ENCODE measurements at places on chromosomes 1 and 21.

- DNase-seq = no peak
Measured at GRCh38 chr21:25857308-25858074, 122.7 kb downstream of the GABPA start.

DNA sequence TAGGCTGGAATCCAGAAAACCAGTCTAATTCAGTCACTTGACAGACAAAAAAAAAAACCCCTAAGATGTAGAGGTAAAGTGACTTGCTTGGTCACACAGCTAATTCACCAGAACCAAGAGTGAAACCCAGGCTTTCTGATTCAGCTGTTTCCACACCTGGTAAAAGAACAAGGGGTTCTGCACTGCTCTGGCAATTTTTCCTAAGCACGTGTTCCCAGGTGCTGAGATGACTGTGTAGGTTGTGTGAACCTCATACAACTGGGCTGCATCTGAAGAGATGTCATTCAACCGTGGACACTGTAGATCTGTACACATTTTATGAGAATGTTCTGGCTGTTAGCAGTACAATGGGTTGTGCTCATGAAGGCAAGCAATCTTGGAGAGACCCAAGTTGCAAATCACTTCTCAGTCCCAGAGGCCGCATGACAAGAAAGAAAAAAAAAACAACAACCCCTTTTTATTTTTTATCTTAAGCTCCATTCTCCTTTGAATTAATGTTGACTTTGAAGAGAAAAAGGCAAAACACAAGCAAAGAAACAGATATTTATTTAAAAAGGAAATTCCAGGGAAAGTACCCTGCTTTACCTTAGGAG lies 95.4 kb downstream of the INTS7 start:
- no peak for DNase-seq

DNA sequence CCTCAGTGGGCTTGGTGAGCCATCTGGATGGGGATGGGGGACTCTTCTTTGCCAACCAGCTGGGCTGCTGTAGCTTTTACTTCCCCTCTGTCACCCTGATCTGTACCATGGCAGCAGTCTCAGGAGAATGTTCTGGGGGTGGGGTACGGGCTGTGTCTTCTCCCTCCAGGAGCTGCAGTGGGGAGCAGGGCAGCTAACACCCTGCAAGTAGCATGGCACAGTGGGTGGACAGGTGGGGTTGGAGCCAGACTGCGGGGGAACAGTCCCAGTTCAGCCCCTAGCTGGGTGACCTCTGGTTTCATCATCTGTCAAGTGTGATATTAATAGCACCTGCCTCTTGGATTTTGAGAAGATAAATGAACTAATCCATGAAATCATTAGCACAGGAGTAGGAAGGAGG lies 3.1 kb downstream of the NFASC start:
- DNase-seq = no peak

GRCh38 chr1:63779338-63780211 lies 5.8 kb downstream of the ROR1 start:
- no peak for DNase-seq

- DNase-seq = no peak
Measured at GRCh38 chr21:39625211-39625895, 12.6 kb downstream of the B3GALT5 start.

- no peak for DNase-seq
Measured at GRCh38 chr1:186806477-186806876, 22.3 kb upstream of the PLA2G4A start.

GRCh38 chr1:207344221-207344620 lies 22.7 kb downstream of the CD55 start:
- no peak for DNase-seq

DNA sequence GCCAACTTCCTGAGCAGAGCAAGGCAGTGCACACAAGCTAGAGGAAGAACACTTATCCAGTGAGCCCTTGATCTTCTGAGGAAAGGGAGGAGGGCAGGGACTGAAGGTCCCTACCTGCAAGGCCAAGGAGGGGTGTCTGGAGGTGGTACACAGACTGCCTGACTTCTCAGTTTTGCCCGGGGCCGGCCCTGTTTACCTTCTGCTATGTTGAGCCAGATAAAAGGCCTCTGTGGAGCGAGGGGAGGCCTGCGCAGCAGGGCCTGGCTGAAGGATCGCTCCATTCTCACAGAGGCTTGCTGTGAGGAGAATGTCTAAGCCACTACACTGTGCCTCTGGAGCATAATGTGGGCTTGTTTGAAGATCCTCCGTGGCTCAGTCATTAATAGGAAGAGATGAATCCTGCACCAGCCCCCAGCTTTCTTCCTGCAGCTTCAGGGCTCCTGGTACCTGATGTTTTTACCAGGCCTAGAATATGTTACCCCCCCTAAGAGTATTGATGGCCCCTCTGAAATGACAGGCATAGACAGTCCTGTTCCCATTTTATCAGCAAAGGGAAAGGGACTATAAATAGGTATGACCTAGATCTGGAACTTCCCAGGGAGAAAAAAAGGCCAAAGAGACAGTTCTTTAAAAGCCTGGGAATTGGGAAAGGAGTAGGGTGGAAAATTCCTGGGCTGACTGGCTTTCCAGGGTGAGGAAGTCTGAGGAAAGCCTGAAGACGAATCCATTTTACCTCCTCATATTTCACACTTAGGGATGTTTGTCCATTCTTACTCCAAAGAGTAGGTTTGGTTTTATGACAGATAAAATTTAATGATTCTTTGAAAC lies 4.7 kb downstream of the POGK start:
- no peak for DNase-seq

- no peak for DNase-seq
Measured at GRCh38 chr1:210294999-210295745, 33.5 kb upstream of the HHAT start.

DNA sequence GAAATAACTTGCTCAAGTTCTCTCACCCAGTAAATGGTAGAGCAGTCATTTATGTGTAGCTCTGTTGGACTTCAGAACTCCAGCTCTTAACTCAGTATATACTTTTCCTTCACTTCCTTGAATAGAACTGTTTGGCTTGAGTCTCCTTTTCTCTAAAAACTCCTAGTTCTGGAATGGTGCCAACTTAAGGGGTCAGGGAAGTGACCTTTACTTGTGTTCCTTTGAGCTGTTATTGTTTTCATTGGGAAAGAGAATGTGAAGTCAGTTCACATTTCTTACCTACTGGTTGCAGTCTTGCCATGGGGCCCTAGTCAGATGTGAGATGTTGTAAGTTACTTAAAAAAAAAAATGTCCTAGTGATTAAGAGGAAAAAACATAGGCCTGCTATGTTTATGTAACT lies 77.0 kb upstream of the MACF1 start:
- DNase-seq = peak; percentile 65

DNA sequence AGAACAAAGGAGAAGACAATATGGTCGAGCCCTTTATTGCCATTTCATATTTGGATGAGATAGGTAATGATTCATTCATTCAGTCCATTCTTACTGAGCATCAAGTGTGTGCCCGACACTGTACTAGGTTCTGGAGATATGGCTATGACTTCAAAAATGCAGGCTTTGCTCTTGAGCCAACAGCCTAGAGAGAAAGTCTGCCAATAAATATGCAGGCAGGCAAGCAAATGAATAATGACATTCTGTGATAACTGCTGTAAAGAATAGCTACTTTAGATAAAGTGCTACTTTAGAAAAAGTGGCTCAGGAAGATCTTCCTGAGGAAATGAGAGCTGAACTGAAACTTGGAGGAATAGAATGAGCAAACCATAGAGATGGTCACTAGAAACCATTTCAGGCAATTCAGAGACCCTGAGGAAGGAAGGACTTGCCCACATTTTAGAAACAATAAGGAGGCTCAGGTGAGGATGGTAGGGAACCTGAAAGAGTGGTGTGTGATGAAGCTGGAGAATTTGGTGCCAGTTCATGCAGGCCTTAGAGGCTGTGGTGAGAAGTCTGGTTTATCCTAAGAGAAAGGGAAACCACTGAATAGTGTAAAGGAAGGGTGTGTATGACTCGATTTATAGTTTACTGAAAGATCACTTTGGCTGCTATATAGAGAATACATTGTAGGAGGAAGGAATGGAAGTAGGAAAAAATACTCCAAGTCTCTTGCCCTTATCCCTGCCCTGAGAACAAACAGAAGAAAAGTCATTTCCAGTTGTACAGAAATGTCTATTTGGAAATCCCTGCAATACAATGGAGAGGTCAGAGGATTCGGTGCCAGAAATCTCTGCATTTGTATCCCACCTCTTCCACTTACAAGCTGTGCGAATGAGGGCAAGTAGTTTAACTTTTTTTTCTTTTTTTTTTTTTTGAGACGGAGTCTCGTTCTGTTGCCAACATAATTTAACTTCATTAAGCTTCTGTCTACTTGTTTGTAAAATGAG lies 167.9 kb downstream of the VPS13D start:
- DNase-seq = no peak

DNA sequence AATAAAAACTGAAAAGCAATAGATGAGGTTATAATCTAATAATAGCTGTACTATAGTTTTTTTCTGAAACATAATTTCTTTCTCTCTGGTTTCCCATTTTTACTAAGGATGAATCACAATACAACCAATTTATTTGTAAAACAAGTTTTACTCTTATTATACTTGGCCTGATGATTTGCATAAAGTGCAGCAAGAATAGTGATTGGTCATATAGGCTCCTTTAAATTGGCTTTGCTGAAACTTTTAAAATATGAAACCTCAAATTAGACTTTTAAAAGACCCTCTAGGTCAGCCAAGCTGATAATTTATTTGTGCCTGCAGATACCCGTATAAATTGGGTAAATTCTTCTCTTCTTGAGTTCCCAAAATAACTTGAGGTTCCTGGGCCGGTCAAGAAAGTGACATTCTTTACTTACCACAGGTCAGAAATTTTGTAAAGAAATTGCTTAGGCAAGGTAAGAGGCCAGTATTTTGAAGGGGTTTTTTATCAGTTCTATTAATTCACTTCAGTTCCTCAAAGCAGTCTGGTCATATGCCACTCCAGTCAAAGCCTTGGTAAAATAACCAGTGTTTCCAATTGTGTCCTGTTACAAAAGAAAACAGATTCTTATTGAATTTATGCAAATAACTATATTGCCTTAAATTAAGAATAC lies 76.1 kb downstream of the C21orf91 start:
- DNase-seq = no peak

- no peak for DNase-seq
Measured at GRCh38 chr1:235423214-235423652, 56.0 kb downstream of the TBCE start.

GRCh38 chr21:38726482-38726881 lies 79.2 kb upstream of the ETS2 start:
- no peak for DNase-seq

DNA sequence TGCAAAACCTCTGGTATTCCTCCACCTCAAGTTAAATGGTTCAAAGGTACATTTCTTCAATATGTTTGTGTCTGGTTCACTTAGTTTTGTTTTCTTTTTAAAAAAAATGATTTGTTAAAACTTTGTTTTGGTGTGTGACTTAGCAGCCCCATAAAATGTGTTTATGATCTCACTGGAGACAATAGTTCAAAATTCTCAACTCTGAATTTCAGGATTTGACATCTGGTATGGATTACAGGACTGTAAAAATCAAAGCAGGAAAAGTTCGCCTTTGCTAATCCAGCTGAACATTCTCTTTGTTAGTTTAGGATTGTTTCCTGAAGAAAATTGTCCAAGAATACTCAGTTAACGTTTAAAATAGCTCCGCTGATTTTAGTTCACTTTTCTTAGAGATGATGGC lies 231.7 kb downstream of the HMCN1 start:
- no peak for DNase-seq

DNA sequence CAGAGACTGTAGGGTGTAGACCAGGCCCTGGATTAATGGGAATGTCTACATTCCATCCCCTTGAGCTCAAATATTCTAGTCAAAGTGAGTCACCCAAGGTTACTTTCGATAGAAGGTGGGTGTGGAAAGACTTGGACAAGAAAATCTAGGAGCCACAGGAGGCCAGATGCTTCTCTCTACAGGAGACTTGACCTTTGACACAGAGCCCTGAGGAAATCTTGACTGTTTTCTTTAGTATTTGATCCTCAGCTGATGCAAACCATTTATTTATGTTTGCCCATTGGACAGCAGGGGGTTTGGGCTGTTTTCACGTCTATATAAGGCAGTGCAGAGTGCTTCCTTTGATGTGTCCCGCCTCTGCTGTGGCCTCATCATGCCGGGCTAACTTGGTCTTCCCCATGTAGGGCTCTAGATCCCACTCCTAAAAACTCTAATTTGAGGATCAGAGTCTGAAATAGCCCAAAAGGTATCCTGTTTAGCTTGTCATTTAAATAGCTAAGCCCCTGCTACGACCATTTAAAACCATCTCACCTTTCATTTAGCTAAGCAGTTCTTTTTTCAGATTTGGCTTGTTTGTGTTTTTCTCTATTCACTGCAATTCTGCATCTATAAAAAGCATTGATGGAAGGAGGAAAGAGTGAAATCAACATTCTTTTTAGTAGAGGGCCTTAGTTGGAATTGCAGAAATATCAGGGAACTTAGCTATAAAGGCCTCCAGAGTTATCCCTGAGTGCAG lies 15.5 kb upstream of the MAP3K7CL start:
- DNase-seq = peak; percentile 19

DNA sequence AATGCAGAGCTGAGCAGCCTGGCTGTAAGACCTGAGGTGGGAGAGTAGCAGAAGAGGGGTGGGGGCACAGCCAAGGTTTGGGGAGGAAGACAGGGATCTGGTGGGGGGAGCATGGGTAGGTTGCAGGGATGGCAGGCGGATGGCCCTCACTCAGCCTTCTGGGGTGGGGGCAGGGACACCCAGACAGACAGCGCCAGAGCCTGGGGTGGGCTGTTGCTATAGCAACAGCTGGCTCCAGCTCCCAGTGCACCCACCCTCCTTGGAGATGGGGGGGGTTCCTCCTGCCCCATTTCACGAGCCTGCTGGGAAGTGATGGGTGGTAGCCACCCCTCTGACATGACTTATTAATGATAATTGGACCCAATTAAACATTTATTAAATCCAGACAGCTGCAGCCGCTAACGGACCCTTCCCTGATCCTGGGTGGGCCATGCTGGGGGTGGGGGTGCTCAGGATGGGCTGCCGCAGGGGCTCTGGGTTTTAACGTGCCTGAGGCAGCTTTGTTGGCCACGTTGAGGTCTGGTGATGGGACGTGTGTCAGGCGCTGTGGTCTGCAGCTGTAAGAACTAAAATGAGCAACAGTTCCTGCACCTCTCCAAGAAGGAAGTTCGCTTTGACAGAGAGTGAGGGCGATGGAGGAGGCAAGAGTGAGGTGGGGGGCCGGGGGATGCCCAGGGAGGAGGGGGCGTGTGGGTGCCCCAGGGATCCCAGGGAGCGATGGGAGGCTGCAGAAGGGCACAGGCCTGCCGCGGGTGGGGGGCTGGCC lies 19.4 kb downstream of the AGRN start:
- DNase-seq = no peak

DNA sequence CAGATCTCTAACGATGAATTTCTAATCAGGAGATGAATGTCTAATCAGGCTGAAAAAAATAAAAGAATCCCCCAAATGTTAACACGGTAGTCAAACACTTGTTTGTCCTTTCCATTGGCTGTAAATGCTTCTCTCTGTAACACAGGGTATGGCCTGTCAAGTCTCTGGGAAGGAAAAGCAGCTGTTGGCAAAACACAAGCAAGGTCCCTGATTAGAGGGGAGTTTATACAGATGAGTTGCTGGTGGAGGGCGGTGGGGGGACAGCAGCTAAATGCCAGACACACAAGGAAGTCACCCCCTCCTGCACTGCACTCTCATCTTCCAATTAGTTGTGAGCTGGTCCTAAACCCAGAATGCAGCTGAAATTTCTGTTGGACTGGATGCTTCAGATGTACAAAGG lies 51.0 kb downstream of the PGBD5 start:
- no peak for DNase-seq

GRCh38 chr1:91555074-91555730 lies 54.6 kb downstream of the CDC7 start:
- no peak for DNase-seq

GRCh38 chr1:152786077-152786476 lies at the start of gene LCE1E:
TSS of gene LCE1E (plus strand) at chr1:152786257. CDS start at chr1:152787300, 1,043 bp downstream.
- no peak for DNase-seq

All from kidney glomerular epithelial cell (primary cell).